ENCODE measurements at places on chromosomes 6 and 20.

DNA sequence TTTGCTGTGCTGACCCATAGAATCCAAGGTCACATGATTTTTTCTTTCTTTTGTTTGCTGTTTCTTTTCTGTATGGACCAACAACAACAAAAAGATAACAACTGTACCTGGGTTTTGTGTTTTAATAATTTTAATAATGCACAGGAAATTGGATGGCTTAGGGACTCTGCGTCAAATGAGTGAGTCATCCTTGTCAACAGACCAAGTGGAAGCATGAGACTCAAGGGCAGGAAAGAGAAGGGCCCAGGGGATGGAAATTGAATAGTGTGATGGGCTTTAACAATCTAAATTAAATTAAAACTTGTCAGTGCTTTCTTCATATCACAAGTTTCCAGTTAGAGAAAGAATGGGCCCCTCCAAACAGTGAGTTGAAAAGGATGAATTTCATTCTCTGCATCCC lies 413.0 kb downstream of the PREX1 start:
- DNase-seq: no peak

- DNase-seq: no peak
These were observed 102.3 kb downstream of the EDN3 start for GRCh38 chr20:59402681-59403080.

DNA sequence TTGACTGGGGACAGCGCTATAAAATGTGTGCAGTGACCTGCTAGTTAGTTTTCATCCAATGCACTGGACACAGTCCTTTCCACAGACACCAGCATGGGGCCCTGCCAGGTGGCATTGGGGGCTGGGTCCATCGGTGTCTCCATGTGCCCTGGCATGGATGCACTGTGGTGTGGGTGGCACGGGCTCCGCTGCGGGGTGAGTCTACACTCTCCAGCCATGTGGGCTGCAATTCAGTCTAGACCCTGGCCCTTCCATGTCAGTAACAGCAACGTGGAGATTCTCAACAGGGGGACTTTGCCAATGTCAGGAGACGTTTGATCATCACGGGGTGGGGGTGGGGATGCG lies 100.0 kb downstream of the RAMACL start:
- no peak for DNase-seq

DNA sequence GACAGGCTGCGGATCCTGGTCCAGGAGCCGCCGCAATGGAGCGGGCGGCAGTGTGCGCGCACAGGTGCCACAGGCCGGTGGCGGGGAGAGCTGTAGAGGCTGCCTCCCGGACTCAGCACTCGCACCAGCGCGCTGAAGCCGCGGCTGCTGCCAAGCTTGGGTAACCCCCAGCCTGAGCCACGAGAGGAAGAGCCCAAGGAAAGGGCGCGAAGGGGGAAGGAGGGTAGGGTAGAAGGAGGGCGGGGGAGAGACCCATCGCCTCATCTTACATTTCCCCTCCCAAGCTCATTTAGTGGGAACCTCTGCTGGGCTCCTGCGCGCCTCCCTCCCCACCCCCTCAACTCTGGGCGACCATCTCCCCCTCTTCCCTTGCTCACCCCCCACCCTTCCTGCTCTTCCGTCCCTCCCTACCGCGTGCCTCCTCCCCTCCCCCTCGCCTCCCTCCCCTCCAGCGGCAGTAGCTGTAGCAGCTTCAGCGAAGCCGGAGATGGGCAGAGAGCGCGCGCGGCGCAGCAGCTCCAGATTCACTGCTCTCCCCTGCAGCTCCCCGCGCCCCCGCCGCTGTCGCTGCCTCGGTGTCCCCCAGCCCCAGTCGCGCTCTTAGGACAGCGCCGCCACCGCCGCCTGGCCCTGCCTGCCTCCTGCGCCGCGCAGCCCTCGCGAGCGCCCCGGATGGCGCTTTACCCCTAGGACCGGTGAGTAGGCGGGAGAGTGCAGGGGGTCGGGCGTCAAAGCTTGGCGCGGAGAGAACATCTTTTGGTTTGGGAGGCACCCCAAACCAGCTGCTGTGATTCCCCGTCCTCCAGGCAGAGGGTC lies at the start of gene FUT9:
TSS of gene FUT9 (plus strand) at position 457 of the 816 bp plus-strand sequence. CDS start 187,182 bp downstream, outside the sequence.
- no peak for DNase-seq

DNA sequence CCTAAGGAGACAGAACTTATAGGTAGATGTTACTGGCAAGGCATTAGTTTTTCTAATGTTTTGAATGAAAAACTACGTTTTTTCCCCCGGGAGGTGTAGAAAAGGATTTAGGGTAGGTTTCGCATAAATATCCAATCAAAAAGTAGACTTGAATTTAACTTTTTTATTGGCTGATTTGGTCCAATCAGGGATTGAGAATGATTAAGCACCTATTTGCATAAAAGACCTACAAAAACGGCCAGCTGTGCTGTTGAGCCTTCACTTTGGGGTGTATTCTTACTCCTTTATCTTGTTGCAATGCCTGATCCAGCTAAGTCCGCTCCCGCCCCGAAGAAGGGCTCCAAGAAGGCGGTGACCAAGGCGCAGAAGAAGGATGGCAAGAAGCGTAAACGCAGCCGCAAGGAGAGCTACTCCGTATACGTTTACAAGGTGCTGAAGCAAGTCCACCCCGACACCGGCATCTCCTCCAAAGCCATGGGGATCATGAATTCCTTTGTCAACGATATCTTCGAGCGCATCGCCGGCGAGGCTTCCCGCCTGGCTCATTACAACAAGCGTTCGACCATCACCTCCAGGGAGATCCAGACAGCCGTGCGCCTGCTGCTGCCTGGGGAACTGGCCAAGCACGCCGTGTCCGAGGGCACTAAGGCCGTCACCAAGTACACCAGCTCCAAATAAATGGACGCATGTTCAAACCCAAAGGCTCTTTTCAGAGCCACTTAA lies 113.5 kb upstream of the BTN3A2 start:
- no peak for DNase-seq

- no peak for DNase-seq
These were observed 370.2 kb downstream of the UTRN start for GRCh38 chr6:144655376-144655775.

DNA sequence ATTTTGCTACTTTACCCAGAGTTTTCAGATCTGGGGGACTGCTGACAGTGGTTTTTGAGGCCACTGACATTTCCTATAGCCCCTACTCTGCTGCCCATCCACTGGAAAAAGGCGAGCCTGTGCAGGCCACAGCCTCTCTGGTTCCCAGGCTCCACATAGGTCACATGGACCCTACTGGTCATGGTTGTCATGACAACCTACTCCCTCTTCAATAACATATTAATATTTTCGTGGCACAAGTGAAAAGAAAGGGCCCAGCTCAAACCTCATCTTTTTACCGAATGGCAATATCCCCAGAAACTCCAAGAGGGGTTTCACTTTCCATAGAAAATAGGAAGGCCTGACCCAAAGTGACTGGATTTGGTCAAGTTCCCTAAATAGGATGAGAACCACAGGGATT lies 11.0 kb upstream of the FOXO3 start:
- DNase-seq: no peak

DNA sequence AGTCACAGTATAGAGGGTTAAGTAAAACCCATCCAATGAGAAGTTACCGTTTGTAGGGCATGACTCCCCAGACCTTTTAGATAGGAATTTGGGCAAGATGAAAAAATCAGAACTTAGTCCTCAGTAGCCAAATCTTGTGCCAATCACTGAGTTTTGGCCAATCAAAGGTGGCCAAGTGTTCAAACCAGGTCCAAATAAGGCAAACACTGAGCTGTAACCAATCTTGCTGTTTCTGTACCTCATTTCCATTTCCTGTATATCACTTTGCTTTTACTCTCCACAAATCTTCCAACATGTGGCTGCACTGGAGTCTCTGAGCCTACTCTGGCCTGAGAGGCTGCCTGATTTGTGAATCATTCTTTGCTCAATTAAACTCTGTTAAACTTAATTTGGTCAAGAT lies 81.8 kb upstream of the GPR6 start:
- no peak for DNase-seq

GRCh38 chr6:81002126-81002525 lies 750.4 kb downstream of the TENT5A start:
- DNase-seq: no peak

- DNase-seq: no peak
These were observed 33.4 kb downstream of the CTNNBL1 start for GRCh38 chr20:37726971-37727956.

DNA sequence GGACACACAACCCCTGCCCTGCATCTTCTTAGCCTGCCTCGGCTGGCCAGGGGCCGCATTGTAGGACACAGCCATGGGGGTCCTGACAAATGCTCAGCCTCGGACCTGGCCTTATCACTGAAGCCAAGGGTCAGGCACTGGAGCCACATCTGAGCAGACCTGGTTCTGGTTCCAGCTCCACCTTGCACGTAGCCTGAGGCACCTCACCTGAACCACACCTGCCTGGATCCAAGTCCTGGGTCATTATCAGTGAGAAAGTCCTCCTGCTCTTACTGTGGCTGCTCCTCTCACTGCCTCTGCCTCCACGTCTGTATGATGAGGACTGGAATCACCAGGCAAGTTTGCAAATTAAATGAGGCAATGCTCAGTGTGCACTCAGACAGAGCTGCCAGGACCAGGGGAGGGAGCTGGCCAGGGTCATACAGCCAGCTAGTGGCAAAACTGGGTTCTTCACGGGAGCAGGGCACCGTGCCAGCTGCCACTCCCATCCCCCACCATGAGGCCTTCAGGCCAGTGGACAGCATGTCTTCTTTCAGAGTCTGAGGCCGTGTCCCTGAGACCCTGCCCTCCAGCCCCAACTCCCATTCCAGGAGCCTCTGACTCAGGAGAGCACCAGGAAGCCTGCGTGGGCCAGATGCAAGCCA lies 40.2 kb downstream of the MRPL14 start:
- DNase-seq: no peak

DNA sequence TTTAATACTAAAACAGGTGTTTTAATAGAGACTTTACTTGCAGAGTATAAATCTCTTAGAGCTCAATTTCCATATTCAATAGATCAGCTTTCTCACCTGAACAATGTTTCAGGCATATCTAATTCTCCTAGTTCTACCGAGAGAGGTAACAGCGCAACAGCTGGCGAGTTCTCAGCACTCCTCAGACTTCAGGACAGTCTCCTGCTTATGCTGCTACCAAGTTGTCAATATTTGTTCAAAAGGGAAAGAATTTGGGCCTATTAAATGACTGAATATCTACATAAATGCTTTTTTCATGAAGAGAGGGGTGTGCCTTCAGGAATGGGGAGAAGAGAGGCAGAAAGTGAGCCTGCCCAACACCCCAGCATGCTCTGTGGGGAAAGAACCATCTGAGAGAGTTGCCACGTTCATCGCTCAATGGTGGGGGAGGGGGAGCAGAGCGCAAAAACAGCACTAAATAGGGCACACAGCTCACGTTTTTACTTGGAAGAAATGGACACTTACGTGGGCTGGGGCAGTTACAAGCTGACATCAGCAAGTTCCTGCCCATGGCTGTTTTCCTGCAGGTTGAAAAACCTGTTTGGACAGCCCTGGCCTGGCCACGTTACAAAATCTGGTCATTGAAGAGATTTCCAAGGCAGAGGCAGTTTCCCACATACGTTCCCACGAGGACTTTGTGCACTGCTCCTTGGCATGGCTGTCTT lies 38.0 kb downstream of the EZR start:
- DNase-seq: no peak

GRCh38 chr20:9516234-9516871 lies 2.0 kb downstream of the LAMP5 start:
- DNase-seq: no peak

GRCh38 chr6:20564777-20565176 lies 30.5 kb downstream of the CDKAL1 start:
- DNase-seq: no peak

- DNase-seq: no peak
These were observed 345.1 kb upstream of the AGPAT4 start for GRCh38 chr6:161618831-161619454.

DNA sequence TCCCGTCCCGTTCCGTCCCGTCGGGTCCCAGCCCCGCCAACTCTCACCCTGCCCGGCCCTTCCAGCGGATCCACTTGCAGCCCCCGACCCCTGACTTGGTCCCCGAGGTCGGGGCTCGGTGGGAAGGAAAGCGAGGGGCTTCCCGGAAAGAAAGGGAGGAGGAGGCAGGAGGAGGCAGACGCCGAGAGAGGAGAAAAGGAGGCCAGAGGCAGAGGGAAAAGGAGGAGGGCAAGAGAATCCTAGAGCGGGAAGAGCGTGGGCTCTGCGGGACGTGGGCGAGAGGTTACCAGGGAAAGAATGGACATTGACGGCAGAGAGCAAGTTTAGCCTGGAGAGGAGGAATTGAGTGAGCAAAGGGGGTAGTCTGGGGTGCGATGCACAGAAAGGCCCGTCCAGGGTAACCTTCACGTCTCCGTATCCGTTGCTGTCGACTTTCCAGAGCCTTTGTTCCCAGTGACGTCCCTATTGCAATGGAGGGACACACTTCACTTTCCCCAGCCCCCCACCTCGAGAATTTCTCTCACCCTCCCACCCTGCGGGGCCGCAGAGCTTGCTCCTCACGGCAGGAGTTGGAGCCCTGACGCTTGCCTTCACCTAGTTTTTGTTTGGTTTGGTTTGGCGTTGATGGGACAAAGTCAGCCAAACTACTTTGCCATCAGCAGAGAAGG lies 477 bp upstream of the MOXD1 start:
- DNase-seq: no peak

GRCh38 chr6:10425975-10426780 lies 11.3 kb upstream of the TFAP2A start:
- DNase-seq: no peak

DNA sequence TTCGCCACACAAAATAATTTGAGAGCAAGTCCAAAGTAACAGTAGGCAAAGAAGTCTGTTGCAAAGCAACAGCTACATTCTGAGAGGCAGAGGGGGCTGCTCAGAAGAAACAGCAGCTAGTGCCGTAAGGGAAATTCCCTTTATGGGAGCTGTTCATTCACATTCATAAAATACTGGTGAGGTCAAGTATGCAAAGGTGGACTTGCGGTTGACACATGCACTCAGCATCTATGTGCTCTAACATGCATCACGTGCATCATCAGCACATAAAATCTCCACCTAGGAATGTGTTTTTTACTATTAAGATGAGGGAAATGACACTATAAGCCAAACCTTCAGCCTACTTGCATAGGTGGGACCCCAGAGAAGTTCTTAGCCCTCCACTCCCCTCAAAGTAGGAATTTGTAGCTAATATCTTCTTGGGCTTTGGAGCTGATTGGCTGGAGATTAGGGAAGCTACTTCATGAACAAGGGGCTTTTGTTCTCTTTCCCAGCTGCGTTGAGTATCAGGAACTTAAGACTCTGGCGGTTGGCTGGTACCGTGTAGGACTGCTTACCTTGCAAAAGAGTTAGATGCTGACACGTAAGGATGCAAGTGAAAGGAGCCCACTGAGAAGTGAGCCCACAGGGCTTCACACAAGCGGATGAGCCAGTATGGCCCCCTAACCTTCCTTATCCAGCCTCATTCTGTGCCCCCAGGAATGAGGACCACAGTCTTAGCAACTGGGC lies 12.4 kb downstream of the CST3 start:
- no peak for DNase-seq

All from esophagus squamous epithelium (tissue), 5 donors.